Activated naive CD8-positive, alpha-beta T cell treated with anti-CD3 and anti-CD28 coated beads for 36 hours (primary cell): ENCODE measurements at places on chromosomes 2 and 18.
A peak's percentile ranks its signal among the peaks of the same experiment; 100 is the strongest.

DNA sequence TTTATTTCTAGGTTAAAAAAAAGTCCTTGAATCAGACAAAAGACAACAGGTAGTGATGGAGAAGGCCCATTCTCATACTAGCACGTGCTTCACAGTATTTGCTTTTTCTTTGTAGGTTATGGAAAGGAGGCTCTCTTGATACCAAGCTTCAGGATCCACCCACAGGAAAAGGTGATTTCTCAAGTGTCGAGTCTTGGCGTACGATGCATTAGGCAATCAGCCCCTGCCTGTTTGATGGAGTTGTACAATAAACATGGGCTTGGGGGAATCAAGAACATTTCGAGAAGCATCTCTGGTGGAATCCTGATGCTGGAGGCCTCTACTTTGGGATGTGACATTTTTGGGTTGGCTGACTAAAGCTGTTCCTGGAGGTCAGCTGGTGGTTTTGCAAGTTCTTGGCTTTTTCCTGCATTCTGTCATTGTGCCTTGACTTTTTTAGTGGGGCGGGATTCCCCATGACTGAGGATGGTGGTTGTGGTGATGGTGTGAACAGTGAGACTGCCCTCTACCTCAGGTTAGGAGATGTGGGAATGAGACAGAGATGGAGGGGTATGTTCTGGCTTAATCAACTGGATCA, 231.5 kb upstream of the SPRED2 start:
- no peak for DNase-seq

DNA sequence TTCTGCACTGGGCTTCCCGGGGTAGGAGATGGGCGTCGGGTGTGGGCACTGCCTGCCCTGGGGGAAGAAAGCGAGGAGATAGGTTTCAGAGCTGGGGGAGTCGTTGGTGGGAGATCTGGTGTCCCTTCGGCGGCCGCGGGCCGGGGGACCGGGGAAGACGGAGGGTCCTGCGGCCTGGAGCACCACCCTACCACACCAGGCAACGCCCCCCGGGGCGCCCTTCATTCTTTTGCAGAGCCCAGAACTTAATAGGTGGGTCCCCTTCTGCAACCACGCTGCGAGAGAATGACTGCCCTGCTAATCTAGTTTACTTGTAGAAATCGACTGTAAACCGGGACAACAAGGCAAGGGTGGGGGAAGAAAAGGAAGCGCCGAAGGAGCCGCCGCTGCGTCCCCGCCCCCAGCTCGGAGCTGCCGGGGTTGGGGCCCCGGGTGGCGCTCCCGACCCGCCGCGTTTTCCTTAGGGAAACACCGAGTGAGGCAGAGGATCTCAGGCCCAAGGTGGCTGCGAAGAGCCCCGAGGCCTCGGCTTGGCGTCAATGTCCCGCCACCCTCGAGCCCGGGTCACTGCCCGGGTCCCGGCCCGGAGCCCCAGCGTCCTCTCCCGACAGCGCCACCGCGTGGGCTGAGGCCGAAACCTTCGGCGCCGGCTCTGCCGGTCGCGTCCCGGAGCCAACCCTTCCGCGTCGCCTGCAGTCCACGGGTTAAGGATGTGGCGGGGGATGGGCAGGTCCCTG, 5.4 kb upstream of the SATB2 start:
- DNase-seq = peak; percentile 74

DNA sequence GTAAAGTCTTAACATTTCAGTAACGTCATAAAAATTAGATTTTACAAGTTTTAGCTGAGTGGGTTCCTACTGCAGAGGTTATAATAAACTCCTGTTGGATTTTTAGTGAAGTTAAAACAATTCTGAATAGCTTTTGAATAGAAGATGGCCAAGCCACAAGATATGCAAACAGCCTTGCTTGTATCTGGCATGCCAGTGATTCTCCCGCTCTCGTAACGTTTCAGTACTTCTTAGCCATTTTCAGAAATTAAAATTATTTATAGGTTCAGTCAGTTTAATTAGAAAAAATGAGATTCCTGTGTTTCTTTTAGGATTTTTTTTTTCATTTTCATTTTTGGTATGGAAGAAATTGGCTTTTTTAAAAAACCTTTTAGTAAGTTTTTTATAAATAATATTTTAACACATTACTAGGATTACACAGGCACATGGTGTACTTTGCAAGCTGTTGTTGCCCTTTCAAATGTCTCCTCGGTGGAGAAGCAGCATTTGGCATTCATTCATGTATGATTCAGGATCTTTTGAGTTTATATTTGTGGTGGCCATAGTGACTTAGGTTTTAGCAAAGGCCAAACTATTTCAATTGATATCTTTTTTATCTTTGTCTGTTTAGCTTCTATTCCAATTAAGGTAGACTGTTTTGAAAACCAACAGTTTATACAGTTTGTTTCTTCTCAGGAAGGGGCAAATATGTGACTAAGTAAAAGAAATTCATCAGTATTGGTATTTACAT, 30.6 kb upstream of the RND3 start:
- DNase-seq = no peak

DNA sequence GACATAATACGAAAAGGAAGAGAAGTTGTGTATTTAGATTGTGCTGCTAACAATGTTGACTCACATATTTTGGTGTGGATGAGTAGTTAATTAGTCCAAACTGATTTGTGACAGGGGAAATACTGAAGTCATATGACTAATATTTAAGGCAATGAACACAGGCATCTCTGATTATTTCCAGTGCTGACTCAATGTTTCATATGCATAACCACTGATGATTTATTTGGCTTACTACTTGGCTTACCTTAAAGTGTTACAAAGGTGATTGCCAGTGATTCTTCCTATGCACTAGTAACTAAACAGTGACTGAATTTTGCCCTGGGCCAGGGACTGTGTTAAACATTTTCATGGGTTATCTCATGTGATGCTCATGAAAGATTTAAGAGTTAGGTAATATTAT, 722.6 kb downstream of the METTL4 start:
- no peak for DNase-seq

DNA sequence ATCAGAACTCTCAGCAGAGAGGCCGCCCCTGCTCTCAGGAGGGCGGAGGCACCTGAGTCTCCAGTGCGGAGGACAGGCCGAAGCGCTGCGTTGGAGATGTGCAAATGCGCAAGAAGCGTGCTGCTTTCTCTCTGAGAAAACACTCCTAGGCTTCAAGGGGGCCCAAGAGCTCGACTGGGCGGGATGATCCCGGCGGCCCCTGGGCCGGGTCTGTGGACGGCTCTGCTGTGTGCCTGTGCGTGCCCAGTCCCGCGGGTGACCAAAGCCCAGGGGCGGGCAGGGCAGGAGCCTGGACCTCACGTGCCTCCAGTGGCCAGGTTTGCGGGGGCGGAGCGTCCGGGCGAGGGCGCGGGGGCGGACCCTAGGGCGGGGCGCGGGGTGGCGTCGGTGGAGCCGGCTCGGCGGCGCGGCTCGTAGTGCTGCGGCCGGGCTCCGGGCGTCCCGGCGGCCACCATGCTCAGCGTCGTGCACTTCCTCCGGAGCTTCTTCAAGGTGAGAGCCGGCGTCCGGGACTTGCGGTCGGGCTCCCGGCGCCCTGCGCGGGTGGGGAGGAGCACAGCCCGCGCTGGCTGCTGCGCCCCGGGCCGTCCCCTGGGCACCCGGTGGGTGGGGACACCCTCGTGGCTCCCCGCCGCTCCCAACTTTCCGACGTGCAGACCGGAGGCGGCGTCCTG, at the start of gene ARHGEF4:
TSS of gene ARHGEF4 (plus strand) at position 414 of the 674 bp plus-strand sequence. CDS start at position 454, 40 bp downstream.
- peak; percentile 26 for DNase-seq

- DNase-seq = no peak
These were observed 6.5 kb downstream of the KCNG2 start for GRCh38 chr18:79804130-79804787.

DNA sequence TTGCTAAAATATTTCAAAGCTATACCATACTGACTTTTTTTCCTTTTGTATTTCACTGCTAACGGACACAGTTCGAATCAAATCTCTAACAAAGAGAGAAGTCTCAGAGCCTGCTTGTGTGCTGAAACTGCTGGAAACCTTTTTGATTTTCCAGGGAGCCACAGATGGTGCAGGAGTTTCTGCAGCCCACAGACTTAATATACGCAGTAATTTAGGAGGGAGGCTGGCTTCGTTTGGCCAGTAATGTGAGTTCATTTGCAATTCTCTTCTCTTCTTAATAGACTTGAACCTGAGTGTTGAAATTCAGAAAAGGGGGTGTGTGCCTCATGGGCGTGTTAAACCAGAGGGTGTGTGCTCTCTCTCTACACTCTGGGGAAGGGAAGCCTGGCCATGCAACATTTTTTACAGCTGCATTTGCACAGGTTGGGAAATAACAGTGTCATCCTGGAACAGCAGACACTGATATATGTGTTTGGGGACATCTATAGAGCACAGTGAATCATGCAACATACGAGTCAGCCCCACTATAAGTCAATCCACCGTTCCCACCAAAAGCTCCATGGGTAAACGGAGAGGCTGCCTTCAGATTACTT, 333.0 kb downstream of the CLIP4 start:
- DNase-seq = no peak

GRCh38 chr2:53901192-53901591, 41.4 kb upstream of the GPR75 start:
- no peak for DNase-seq

DNA sequence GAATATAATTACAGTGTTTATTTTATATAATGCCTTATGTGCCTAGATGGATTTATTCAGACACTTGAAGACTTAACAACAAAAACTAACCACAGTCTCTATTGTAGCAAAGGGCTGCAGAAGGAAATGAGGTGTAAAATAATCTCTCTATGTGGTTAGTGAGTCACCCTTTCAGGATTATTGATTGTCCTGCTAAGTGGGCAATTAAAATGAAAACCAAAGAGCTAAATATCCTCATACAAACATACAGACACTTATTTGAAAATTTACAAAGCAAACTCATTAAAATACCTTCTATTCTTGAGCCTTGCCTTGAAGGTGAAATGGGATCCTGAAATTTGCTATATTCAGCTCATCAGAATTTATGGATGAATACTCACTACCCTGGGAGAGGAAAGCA, 27.7 kb upstream of the DCC start:
- DNase-seq = no peak

DNA sequence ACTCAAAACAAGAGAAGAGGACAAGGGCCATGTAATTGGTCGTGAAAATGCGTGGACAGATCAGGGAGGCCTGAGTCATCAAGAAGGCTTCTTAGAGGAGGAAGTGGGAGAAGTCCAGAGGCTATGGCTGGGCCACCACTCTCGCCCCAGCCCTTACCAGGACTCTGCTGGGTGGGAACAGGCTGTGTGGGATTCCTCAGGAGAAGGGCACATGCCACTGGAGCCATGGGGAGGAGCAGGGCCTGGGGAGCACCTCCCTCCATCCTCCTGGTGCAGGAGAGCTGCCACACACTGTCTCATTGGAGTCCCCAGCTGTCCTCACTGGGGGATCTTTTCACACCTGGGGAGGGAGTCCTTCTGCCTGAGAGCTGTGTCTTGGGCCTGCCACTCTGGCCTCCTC, 9.4 kb upstream of the RALB start:
- DNase-seq = no peak
